ENCODE measurements at places on chromosomes 3 and 15.

GRCh38 chr15:72940229-72940622 is 112.0 kb upstream of the NEO1 start:
- DNase-seq, result no peak

- DNase-seq, result no peak
Observed at GRCh38 chr3:70885636-70886035, 573.2 kb upstream of the MDFIC2 start.

GRCh38 chr3:42063888-42064287 is 27.3 kb upstream of the TRAK1 start:
- no peak for DNase-seq

- DNase-seq, result no peak
Observed at GRCh38 chr3:72982609-72983366, 13.8 kb upstream of the PPP4R2 start.

GRCh38 chr15:44570361-44570760 is 33.4 kb downstream of the EIF3J start:
- no peak for DNase-seq

GRCh38 chr15:66946578-66947164 is 118.7 kb upstream of the SMAD3 start:
- DNase-seq, result peak; percentile 68

Data from activated T-cell treated with anti-CD3 and anti-CD28 coated beads, Interleukin-2, amount 50 U/mL, for 4 hours (primary cell).